ENCODE measurements at places on chromosomes 12 and 14.
A peak's percentile ranks its signal among the peaks of the same experiment; 100 is the strongest.

- peak; percentile 16 for DNase-seq
- H3K27me3 ChIP-seq = no peaks in the 10 kb centered on the region
- H3K4me1 ChIP-seq = no peaks in the 10 kb centered on the region
- no peak overlapping the region for H3K27ac ChIP-seq
- H3K36me3 ChIP-seq = no peaks in the 10 kb centered on the region
Measured at GRCh38 chr14:64654901-64655300, 49.3 kb upstream of the PLEKHG3 start.

GRCh38 chr12:106632797-106633450 lies 50.1 kb downstream of the RFX4 start:
- H3K27ac ChIP-seq = no peak overlapping the region
- no peaks in the 10 kb centered on the region for H3K27me3 ChIP-seq
- H3K4me3 ChIP-seq = no peak overlapping the region
- H3K4me1 ChIP-seq = no peaks in the 10 kb centered on the region
- peak; percentile 25 for DNase-seq
- no peaks in the 10 kb centered on the region for H3K36me3 ChIP-seq

DNA sequence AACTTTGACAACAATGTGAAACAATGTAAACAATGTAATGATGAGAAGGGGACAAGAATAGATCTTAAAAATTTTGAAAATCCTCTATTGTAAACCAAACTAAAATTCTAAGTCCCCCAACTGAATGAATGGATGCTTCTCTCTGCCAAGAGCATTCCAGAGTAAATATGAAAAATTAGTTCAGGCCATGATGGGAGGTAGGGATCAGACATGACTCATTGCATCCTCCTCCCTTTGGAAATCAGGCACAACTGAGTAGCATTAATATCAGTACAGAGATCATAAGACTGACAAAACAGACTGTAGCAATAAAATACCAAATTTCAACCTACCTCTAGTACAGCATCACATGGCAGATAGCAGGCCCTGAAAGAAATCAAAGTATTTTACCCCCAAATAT lies 559.9 kb downstream of the C12orf50 start:
- H3K4me1 ChIP-seq = no peaks in the 10 kb centered on the region
- H3K36me3 ChIP-seq = no peaks in the 10 kb centered on the region
- no peak for DNase-seq
- no peaks in the 10 kb centered on the region for H3K27me3 ChIP-seq
- H3K4me3 ChIP-seq = no peak overlapping the region

GRCh38 chr12:13192719-13193118 lies 3.8 kb upstream of the EMP1 start:
- DNase-seq = no peak
- H3K4me1 ChIP-seq = no peaks in the 10 kb centered on the region
- H3K27me3 ChIP-seq = no peaks in the 10 kb centered on the region
- no peak overlapping the region for H3K4me3 ChIP-seq
- H3K27ac ChIP-seq = no peak overlapping the region

DNA sequence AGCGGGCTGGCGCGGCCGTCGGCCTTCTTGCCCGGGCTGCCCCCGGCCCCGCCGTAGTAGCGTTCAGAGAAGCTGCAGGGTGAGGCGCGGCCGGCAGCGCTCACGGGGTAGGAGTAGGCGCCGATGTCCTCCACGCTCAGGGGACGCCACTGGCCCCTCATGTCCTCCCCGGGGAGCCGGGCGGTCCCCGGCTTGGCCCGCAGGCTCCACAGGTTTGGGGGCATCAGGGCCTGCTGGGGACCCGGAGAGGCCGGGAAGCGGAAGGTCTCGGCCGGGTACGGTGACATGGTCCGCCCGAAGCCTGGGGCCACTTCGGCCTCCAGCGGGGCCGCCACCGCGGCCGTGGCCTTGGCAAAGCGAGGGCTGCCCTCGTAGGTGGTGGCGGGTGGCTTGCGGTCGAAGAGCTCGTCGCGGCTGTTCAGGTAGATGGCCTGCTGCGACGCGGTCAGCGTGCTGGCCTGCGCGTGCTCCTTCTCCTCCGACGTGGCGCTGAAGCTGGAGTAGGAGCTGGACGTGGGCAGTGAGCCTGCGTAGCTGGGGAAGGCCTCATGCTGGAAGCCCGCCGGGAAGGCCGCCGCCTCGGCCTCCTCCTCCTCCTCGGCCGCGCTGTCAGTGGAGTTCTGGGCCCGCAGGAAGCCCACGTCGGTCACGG lies 48.7 kb downstream of the BEGAIN start:
- no peaks in the 10 kb centered on the region for H3K27me3 ChIP-seq
- H3K4me3 ChIP-seq = no peak overlapping the region
- no peaks in the 10 kb centered on the region for H3K4me1 ChIP-seq
- no peaks in the 10 kb centered on the region for H3K36me3 ChIP-seq
- H3K27ac ChIP-seq = no peak overlapping the region

DNA sequence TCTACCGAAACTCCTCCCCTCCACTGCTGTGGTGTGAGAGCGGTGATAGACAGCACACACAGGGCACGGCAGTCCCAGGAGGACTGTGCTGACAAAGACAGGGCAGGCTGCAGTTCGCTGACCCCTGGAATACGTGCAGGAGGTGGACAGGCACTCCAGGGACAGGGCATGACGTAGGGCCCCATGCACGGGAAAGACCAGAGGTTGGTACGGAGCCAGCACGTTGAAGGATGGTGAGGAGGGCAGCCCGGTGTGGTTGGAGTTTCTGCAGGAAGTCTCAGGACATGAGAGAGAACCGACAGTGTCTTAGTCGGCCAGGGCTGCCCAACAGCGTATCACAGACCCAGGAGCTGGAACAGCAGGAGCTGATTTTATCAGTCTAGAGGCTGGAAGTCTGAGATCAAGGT lies 254.2 kb upstream of the FKBP4 start:
- H3K27ac ChIP-seq = no peak overlapping the region
- H3K4me1 ChIP-seq = no peaks in the 10 kb centered on the region
- no peak overlapping the region for H3K4me3 ChIP-seq
- H3K36me3 ChIP-seq = no peaks in the 10 kb centered on the region
- peak; percentile 60 for DNase-seq

DNA sequence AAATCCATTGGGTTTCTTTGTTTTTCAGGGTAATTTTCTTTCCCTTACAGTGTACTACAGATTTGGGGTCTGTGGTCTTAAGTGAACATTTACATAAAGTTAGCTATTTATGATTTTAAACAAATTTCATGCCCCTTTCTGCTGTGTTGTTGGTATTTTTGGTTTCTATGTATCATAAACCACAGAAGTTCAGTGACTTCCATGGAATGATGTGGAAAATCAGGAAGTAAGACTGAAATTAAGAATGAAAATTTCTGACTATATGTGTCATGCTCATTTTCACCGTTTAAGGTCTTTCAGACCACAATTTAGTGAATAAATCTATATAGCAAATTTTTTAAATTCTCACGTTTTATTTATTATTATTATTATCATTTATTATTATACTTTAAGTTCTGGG lies 31.7 kb downstream of the ETV6 start:
- H3K27me3 ChIP-seq = no peaks in the 10 kb centered on the region
- DNase-seq = no peak
- H3K4me1 ChIP-seq = peaks cover 6% of the 10 kb centered on the region
- H3K36me3 ChIP-seq = no peaks in the 10 kb centered on the region

GRCh38 chr14:100165376-100165775 lies 5.9 kb upstream of the DEGS2 start:
- H3K36me3 ChIP-seq = no peaks in the 10 kb centered on the region
- H3K27me3 ChIP-seq = peaks cover 6% of the 10 kb centered on the region
- H3K4me1 ChIP-seq = no peaks in the 10 kb centered on the region
- H3K27ac ChIP-seq = no peak overlapping the region

GRCh38 chr14:32593290-32593942 lies 264.3 kb downstream of the AKAP6 start:
- no peaks in the 10 kb centered on the region for H3K4me1 ChIP-seq
- no peaks in the 10 kb centered on the region for H3K36me3 ChIP-seq
- no peak overlapping the region for H3K27ac ChIP-seq
- H3K4me3 ChIP-seq = no peak overlapping the region
- peak; percentile 51 for DNase-seq

DNA sequence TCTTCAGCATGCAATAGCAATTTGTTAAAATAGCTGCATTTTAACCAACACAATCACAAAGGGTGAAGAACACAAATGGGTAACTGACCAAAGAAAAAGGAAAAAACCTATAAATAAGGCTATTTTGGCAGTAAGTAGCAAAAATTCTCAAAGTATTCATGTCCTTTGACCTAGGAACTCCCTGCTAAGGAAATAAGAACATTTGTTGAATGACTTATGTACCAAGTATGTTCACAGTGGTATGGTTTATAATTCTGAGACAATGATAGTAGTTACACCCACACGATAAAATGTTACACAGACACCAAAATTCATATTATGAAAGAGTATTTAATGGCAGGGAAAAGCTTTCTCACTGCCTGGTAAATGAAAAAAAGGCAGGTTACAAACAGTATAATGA lies 16.9 kb downstream of the CCDC88C start:
- H3K36me3 ChIP-seq = no peaks in the 10 kb centered on the region
- no peak for DNase-seq
- H3K4me1 ChIP-seq = peaks cover 13% of the 10 kb centered on the region
- H3K27me3 ChIP-seq = no peaks in the 10 kb centered on the region
- H3K27ac ChIP-seq = no peak overlapping the region

GRCh38 chr12:60070552-60070951 lies 474.7 kb downstream of the SLC16A7 start:
- H3K4me1 ChIP-seq = no peaks in the 10 kb centered on the region
- DNase-seq = no peak
- H3K27me3 ChIP-seq = no peaks in the 10 kb centered on the region
- no peaks in the 10 kb centered on the region for H3K36me3 ChIP-seq

GRCh38 chr14:88256997-88257950 lies 65.8 kb downstream of the KCNK10 start:
- DNase-seq = no peak
- H3K4me3 ChIP-seq = no peak overlapping the region
- no peaks in the 10 kb centered on the region for H3K27me3 ChIP-seq
- H3K36me3 ChIP-seq = no peaks in the 10 kb centered on the region

DNA sequence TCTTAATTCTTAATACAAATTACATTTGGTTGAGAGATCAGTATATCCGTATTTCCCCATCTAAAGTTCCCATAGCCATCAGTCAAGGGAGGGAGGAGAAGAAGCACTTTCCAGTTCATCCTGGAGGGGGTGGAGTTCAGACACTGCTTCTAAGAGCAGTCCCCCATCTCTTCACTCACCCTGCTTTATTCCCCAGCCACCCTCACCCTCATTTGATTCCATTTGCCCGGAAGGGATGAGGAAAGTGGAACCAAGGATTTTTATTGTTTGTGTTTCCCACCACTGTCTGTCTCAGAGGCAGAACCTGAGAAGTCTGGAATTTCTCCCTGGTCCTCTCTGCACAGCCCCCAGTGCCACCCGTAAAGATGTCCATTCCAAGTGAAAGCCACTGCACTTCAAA lies 134.2 kb upstream of the HIF1A start:
- no peaks in the 10 kb centered on the region for H3K36me3 ChIP-seq
- H3K4me3 ChIP-seq = no peak overlapping the region
- DNase-seq = peak; percentile 37
- no peak overlapping the region for H3K27ac ChIP-seq
- peaks cover 3% of the 10 kb centered on the region for H3K4me1 ChIP-seq

DNA sequence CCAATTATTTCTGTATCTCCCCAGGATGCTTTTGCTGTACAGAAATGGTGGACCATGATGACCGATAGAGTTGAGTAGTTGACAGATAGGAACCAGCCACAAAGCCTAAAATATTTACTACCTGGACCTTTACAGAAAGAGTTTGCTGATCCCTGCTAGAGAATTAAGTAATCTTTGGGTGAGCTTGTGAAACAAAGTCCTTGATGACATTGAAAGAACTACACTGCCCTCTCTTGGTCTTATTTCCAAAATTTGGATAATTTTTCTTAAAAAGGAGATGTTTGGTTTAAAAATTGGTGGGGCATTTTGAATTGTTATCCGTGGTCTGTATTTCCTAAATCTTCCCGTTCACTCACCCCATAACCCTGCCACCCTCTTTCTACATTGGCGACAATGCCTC lies 13.7 kb upstream of the TCTN1 start:
- no peaks in the 10 kb centered on the region for H3K27me3 ChIP-seq
- peak; percentile 46 for DNase-seq
- H3K4me3 ChIP-seq = no peak overlapping the region

GRCh38 chr12:9333161-9333560 lies 125.0 kb upstream of the PZP start:
- DNase-seq = no peak
- H3K4me3 ChIP-seq = no peak overlapping the region
- H3K4me1 ChIP-seq = no peaks in the 10 kb centered on the region

- DNase-seq = no peak
- H3K4me1 ChIP-seq = no peaks in the 10 kb centered on the region
- H3K4me3 ChIP-seq = no peak overlapping the region
- no peak overlapping the region for H3K27ac ChIP-seq
Measured at GRCh38 chr14:89736881-89737280, 217.6 kb downstream of the EFCAB11 start.

GRCh38 chr12:49403971-49404450 lies 36.7 kb downstream of the SPATS2 start:
- no peak overlapping the region for H3K4me3 ChIP-seq
- H3K27me3 ChIP-seq = no peaks in the 10 kb centered on the region
- DNase-seq = no peak
- peaks cover 2% of the 10 kb centered on the region for H3K4me1 ChIP-seq
- no peak overlapping the region for H3K27ac ChIP-seq

- H3K4me3 ChIP-seq = no peak overlapping the region
- peak; percentile 45 for DNase-seq
- no peak overlapping the region for H3K27ac ChIP-seq
- H3K27me3 ChIP-seq = no peaks in the 10 kb centered on the region
- no peaks in the 10 kb centered on the region for H3K36me3 ChIP-seq
Measured at GRCh38 chr12:89836026-89836425, 127.4 kb upstream of the ATP2B1 start.

- H3K36me3 ChIP-seq = no peaks in the 10 kb centered on the region
- H3K27me3 ChIP-seq = no peaks in the 10 kb centered on the region
- DNase-seq = no peak
- no peak overlapping the region for H3K4me3 ChIP-seq
- no peak overlapping the region for H3K27ac ChIP-seq
Measured at GRCh38 chr14:40623643-40624042, 983.0 kb upstream of the LRFN5 start.

GRCh38 chr12:54140588-54141388 lies 48.0 kb downstream of the SMUG1 start:
- no peaks in the 10 kb centered on the region for H3K4me1 ChIP-seq
- peaks cover 8% of the 10 kb centered on the region for H3K27me3 ChIP-seq
- peak; percentile 71 for DNase-seq
- H3K27ac ChIP-seq = no peak overlapping the region
- no peak overlapping the region for H3K4me3 ChIP-seq

DNA sequence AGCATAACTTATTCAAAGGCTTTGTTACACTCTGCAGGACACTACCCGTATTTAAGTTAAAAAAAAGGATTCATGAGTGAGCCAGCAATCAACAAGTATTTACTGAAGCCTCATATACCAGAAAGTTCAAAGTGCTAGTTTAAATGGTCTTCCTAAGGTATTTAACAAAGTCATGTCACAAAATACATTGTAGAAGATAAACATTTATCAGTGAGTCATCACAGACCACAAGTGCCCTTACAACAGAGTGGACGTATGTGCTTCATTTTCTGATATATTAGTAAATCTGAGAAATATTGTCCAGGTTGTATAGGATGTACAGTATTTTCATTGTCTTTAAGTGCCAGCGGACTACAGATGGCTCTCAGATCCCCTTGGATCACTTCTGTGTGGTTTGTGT lies 24.2 kb downstream of the FLRT2 start:
- no peaks in the 10 kb centered on the region for H3K36me3 ChIP-seq
- DNase-seq = no peak
- no peak overlapping the region for H3K27ac ChIP-seq

GRCh38 chr14:34964977-34965764 lies 17.6 kb upstream of the SRP54 start:
- H3K4me1 ChIP-seq = no peaks in the 10 kb centered on the region
- DNase-seq = no peak
- no peaks in the 10 kb centered on the region for H3K27me3 ChIP-seq
- H3K4me3 ChIP-seq = no peak overlapping the region

GRCh38 chr14:71089971-71090370 lies 182.7 kb downstream of the PCNX1 start:
- H3K4me1 ChIP-seq = no peaks in the 10 kb centered on the region
- H3K36me3 ChIP-seq = no peaks in the 10 kb centered on the region
- no peak overlapping the region for H3K4me3 ChIP-seq
- H3K27ac ChIP-seq = no peak overlapping the region
- no peak for DNase-seq
